ENCODE measurements at places on chromosomes 1 and 21.

DNA sequence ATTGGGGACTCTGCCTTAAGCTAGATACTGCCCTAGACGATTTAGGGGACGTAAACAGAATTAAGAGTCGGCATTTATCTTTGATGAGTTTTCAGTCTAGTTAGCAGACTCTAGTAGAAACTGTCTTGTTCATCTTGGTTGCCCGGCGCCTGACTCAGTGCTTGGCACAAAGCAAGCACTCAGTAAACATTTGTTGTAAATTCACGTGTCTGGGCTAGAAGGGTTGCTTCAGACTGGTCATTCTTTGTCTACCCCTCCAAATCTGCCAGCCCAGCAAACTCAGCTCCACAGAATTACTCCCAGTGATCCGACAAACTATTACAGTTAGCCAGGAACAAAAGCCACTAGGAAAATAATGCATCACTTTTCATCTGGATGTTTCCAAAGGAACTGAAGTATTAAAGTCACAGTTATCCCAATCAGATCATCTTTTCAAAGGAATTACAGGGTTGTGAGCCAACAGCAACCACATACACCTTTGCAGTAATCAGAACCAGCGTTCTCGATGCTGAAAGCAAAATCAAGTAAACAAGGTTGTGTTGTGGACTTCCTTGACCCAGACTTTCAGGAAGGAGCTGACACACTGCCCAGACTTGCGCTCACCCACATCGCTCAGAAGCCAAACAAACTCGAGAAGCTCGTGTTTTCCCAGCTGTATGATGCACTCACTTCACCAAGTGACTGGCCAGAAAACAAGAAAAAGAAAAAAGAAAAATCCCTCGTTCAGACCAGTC lies 66.5 kb upstream of the GADD45A start:
- no peak for DNase-seq

GRCh38 chr1:230690101-230690500 lies 23.8 kb downstream of the AGT start:
- no peak for DNase-seq

DNA sequence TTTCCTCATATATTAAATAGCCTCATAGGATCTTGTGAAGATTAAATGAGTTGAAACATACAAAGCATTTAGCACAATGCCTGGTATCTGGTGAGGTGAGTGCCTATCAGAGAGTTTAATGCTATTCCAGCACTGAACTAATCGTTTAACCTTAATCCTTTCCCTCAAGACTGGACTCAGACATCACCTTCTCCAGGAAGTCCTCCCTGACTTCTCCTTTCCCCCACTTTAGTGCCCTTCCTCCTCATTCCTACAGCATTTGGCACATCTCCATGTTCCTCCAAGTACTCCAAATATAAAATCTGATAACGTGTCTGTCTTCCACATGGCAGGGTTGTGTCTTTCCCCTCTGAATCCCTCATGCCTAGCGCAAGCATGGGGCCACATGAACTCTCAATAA lies 59.8 kb downstream of the ZSCAN20 start:
- DNase-seq: no peak

GRCh38 chr1:41239988-41240610 lies 2.0 kb downstream of the SCMH1 start:
- DNase-seq: peak; percentile 44

DNA sequence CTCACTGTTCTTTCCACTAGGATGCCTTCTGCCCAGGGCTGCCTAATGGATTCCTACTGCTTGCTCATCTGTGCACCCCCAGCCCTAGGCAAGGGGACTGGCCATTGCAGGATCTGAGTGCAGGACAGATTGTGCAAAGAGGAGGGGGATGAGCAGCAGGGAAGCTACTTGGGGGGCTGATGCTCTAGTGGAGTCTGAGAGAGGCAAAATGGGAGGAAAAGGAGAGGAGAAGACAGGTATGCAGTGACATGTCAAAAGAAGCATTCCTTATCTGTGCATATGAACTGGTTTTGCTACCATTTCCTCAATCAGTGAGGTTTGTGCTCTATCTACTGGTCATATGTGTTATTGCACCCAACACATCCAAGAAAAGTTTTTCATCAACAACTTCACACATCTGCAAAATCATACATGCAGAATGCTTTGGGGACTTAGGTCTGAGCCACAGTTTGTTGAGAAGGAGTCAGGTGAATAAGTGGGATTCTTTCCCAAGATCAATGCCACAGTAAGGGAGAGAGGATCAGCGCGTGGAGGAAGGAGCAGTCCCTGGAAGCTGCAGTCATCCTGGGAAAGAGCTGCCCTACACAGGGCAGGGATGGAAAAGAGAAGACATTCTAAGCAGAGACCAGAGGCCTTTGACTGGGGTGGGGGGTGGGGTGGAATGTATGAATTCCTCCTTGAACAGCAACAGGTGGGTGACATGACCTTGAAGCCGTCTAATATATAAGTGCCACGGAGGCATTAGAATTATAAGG lies 14.4 kb downstream of the SLC5A9 start:
- DNase-seq: peak; percentile 68

DNA sequence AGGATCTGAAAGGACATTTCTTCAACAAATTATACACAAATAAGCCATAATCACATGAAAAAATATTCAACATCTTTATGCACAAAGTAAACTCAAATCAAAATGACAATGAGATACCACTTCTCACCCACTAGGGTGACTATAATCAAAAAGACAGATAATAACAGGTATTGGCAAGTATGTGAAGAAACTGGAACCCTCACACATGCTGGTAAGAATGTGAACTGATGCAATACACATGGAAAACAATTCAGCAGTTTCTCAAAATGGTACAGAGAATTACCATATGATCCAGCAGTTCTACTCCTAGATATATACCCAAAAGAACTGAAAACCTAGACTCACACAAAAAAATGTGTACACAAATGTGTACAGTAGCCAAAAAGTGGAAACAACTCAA lies 62.5 kb downstream of the CHD5 start:
- DNase-seq: no peak

All from GM13977 (cell line).